ENCODE measurements at places on chromosomes 1 and 21.

GRCh38 chr1:168092566-168093355 lies 44.0 kb downstream of the GPR161 start:
- DNase-seq, result no peak

DNA sequence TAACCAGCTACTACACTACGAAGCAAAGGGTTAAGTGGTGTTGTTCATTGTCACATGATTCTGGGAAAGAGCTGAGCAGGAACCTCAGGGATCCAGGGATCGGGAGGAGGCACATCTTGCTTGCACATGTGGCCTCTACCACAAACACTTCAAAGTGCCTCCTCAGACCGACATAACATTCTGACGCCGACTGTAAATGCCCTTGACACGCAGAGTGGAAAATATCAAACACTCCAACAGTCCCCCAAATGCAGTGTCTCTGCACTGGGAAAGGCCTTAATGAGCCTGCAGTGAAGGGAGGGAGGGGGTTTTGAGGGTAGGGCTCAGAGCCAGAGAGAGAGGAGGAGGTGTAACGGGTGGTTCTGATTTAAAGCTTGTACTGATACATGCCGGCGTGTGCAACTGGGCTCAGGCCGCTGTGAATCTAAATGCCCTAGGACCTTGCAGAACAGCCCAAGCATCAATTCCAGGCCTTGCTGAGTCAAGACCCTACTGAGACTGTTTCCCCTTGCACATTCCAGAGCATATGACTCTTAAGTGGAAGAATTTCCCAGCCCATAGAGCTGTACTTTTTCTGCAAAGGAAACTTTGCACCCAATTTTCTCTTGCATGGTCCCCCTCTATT lies 163.7 kb downstream of the NTMT2 start:
- DNase-seq, result peak; percentile 93

GRCh38 chr1:6241107-6241886 lies 2.7 kb upstream of the HES3 start:
- DNase-seq, result peak; percentile 47

GRCh38 chr1:46558141-46558963 lies 6.9 kb upstream of the KNCN start:
- DNase-seq, result peak; percentile 79

- DNase-seq, result no peak
Observed at GRCh38 chr21:33976082-33977016, 60.7 kb upstream of the ATP5PO start.

DNA sequence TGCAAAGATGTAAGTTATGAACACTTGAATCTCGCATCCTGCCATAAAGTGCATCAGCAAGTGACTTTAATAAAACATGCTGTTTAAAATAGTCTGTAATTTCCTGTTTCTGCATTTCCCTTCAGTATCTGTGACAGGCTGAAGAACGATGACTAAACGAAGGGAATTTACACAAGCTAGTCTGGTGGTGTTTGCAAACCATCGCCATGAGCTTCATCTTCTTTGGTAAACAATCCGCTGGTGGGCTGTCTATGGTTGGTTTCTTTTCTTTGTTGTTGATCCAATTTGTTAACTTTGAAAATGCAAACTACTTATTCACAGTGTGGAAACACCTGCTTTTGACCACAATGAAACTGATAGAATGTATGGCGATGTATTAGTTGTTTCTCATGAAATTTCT lies 13.9 kb downstream of the SERTAD4 start:
- no peak for DNase-seq

DNA sequence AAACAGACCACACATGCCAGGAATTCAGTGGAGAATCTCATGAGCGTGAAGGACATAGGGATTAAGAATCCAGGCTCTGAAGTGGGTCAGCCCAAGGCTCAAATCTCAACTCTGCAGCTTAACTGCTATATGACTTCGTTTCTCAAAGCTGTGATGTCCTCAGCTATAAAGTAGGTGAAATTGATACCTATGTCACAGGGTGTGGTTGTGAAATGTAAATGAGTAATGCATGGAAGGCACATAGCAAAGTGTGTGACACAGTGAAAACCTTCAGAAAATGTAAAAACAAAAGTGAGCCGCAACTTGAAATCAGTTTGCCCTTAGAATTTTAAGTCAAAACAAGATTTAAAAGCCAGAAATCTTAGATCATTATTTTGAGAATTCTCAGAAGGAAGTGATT lies 145.7 kb upstream of the PRMT6 start:
- no peak for DNase-seq

DNA sequence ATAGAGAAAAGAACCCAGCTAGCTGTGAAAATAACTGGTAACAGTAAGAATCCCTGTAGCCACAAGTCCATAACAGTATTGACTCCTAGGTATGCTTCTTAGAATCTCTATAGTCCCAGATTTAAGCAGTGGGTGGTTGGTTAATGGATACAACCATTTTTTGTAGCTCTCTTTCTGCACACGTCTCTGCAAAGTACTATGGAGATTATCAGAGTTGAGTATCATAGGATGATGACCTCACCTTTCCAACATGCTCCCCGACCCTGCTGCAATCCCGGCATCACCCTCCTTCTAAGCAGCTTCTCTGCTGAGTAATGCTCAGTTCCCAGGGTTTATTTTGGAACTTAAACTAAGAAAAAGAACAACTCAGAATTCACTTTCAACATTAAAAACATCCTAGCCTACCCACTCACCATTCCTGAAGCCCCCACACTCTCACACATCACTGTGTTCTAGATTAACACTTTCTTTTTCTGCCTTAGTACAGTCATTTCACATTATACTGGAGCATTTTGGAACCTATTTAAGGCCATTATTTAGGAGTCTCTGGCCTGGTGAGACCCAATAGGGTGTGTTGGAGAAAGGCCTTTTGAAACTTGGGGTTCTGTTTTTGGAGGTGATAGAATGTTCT lies 2.7 kb downstream of the MLLT11 start:
- no peak for DNase-seq

DNA sequence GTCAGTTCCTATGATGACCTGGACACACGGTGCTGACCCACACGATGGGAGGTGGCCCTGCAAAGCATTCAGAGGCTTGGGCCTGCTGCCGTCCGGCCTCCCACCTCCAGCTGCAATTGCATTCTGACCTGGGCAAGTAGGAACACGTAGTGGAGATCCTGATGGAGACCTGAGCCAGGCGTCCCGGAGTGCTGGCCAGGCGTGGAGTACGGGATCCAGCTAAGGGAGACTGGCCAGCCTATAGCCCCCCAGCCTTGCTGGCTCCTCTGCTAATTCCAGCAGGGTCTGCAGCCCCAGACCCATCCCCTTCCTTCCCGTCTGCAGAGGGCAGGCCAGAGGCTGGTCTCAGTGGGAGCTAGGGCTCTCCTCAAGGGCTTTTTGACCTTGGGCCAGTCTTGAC lies 11.2 kb downstream of the CD46 start:
- DNase-seq, result no peak

GRCh38 chr1:41144285-41144684 lies 97.8 kb downstream of the SCMH1 start:
- no peak for DNase-seq

DNA sequence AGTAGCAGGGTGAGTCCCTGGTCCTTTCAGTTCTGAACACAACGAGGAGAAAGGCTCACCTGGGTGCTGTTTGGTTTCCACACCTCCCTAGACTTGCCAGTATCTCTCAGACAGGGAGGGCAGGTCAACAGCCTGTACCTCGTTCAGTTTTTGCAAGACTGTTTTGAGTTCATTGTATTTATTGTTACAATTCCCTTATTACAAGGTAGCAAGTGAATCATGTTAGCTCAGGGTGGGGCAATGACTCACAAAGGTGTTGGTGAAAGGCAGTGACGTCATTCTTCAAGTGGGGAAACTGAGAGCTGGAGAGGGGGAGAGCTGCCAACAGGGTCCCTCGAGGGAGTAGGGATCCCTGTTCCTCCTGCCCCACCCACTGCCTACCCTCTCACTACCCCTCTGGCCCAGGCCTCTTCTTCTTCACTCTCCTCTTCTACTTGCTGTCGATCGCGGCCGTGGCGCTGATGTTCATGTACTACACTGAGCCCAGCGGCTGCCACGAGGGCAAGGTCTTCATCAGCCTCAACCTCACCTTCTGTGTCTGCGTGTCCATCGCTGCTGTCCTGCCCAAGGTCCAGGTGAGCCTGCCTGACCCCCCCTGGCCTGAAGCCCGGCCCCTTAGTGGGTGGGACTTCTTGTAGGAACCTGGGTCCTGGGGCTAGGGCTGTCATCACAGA lies 13.4 kb downstream of the SERINC2 start:
- DNase-seq, result no peak

- DNase-seq, result no peak
Observed at GRCh38 chr21:24514081-24514733, 1093.1 kb downstream of the MRPL39 start.

GRCh38 chr1:212683357-212683722 lies 16.3 kb downstream of the BATF3 start:
- no peak for DNase-seq

DNA sequence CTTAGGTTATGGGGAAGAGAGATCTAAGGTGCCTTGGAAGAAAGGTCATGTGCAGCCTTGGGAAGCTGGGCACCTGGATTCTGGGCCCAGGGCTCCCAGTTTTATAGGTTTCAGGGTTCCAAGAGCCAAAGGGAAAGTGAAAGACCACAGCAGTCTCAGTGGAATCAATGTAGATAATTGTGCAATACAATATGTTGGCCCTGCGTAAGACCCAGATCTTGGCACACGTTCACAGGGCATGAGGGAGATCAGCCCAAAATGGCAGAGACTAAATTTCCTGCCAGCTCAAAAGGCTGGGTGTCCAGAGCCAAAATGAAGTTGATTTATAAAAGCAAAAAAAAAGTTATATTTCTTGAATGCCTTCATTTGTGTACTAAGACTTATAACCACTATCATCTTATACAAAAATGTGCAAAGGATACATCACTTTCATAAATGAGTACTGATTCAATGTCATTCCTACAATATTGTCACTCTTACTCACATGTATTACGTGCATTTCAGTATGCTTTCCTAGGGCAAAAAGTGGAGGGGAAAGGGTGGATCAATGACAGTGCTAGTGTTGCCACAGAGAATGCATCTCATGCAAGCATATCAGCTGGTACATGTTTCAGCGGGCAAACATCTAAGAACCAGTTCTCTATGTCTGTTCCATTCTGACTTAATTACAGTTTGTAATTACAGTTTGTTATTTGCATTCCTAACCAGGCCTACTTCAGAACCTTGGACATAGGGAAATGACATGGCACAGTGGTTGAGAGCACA lies 22.5 kb upstream of the NPL start:
- no peak for DNase-seq

- DNase-seq, result peak; percentile 95
Observed at GRCh38 chr1:27607239-27607804, 3.4 kb upstream of the AHDC1 start.

DNA sequence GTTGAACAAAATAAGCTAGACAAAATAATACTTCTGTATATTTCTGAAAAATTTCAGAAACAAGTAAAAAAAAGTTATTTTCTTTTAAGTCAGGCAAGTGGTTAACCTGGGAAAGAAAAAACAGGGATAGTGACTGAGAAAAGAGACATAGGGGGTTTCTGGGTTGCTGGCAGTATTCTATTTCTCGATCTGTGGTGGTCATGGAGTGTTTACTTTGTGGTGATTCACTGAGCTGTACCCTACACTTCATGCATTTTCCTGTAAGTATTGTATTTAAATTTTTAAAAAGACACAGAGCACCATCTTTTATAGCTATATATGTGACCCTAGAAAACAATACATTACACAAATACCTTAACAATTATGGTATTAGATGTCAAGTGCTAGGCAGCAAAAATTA lies 58.2 kb downstream of the ZNF644 start:
- DNase-seq, result no peak

GRCh38 chr1:7768583-7768982 lies 2.5 kb upstream of the VAMP3 start:
- DNase-seq, result no peak

DNA sequence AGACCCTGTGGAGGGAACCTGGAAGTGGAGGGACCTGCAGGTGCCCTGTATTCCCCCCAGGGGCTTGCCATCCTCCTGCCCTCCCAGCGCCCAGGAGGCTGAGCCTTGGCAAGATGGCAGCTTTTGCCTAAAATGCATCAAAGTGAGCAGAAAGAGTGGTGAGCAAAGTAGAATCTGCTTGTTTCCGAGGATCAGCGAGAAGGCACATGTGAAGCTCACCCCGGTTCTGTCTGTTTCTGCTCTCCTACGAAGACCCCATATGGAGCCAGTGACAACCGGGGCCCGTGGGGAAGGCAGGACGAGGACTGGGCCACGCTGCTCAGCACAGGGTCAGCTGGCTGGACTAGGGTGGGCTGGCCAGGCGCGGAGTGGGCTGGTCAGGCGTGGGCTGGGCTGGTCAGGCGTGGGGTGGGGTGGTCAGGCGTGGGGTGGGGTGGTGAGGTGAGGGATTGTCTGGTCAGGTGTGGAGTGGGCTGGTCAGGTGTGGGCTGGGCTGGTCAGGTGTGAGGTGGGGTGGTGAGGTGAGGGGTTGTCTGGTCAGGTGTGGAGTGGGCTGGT lies 5.2 kb upstream of the FNDC10 start:
- DNase-seq, result no peak

DNA sequence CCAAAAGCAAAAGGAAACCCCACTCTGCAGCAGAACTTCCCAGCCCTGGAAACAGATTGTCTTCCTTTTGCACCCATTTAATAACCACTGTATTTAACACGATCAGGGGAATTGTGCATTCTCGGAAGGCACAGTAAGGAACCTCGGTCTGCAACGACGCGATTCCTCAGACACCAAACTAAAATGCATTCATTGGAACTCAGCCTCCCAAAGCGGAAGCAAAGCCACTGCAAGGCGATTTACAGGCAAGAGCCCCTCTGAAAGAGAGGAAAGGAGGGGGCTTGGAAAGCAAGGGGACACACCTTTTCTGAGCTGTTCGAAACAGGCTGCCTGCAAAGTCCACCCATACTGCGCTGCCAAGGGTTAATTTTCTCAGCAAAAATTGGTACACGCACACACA lies 297.7 kb downstream of the OMA1 start:
- DNase-seq, result no peak

- no peak for DNase-seq
Observed at GRCh38 chr1:180392020-180392419, 110.4 kb downstream of the ACBD6 start.

GRCh38 chr1:6121021-6121421 lies 59.1 kb downstream of the CHD5 start:
- no peak for DNase-seq

GRCh38 chr1:73860421-73860950 lies 337.5 kb downstream of the LRRIQ3 start:
- DNase-seq, result no peak

DNA sequence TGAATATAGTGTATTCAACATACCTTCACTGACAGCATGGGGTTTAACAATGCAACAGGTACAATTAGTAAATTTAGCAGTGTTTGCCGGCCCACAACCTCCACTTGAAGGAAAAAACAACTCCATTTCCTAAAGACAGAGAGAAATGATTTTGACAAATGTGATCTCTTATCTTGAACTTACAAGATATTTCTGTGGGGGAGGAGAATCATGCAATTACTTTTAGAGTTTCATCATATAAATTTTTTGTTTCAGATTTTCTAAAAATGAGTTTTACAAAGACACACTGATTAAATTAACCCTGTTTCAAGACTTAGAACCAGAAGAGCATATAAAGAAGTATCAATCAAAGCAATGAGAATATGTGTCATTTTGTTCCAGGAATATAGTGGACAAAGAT lies 80.3 kb downstream of the NME7 start:
- DNase-seq, result no peak

- no peak for DNase-seq
Observed at GRCh38 chr1:107572674-107573211, 392.2 kb downstream of the VAV3 start.

All from islet precursor cell (in vitro differentiated cells).